Urinary bladder (tissue), 4 donors: ENCODE measurements at places on chromosomes 6 and 20. TPM values are rescaled to one million over a fixed set of nuclear protein-coding genes. Genes with fewer than 3 reads are reported as not detected.
A peak's percentile ranks its signal among the peaks of the same experiment; 100 is the strongest.

Gene TRIM31
- 9.6 TPM for polyA plus RNA-seq

- no peak for DNase-seq
Measured at GRCh38 chr20:48531505-48531904, 296.3 kb downstream of the PREX1 start.

Gene PRSS35
- 1.3 TPM for polyA plus RNA-seq

GRCh38 chr6:108638993-108639392 lies 78.3 kb downstream of the FOXO3 start:
- DNase-seq: no peak

Gene DDR1
- polyA plus RNA-seq: 44.7 TPM

Gene RSPH3
- polyA plus RNA-seq: 5.8 TPM

- no peak for DNase-seq
Measured at GRCh38 chr6:37903351-37904340, 84.1 kb downstream of the ZFAND3 start.

- no peak for DNase-seq
Measured at GRCh38 chr20:38217791-38218565, 42.6 kb downstream of the KIAA1755 start.

GRCh38 chr6:83883240-83883639 lies 23.8 kb downstream of the CYB5R4 start:
- DNase-seq: no peak

GRCh38 chr6:68891419-68891818 lies 256.3 kb downstream of the ADGRB3 start:
- DNase-seq: no peak

DNA sequence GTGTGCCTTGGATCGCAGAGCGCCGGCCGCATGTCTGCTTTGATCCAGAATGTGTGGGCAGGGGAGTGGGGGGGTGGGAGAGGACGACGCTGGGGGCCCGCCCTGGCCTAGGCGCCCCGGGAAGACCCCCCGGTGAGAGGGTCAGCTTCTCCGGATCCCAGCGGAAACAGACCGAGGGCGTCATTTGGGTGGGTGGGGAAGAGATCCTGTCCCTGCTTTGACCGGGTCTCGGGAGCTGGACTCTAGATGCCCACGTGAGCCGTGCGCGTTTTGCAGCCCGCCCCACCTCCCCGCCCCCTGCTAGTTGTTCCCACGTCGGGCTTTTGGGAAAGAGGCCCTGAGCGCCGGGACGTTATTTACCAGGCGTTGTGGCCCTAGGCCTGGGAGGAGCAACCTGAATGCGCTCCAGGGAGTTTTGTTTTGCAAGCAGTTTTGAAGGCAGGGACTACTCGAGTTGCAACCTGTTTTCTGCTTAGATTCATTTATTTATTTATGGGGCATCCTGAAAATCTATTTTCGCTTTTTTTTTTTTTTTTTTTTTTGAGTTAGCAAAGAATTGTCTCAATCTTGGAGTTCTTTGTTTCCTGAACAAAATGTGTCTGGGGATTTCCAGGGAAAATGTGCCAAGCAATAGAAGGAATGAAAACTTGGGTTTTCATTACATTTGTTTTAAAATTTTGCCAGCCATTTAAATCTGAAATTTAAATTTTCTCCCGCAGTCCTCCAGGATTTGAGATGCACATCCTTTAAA lies 1.6 kb downstream of the DSP start:
- DNase-seq: no peak

DNA sequence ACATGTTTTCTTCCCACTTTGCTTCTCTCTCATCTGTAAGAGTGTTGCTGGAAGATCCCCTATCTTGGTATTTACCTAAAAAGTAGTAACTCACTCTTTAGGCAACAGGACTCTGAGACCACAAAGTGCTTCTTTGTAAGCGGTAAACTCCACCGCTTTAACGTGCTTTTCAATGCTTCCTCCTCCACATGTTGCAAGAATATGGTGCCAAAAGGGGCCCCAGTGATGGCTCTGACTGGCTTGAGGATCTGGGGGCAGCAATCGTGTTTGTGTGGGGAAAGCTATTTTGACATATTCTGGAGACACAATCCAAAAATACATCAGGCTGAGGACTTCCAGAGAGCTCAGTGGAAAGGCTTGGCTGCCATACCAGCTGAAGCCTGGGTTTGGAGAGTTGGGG lies 12.4 kb upstream of the CPNE5 start:
- DNase-seq: no peak

DNA sequence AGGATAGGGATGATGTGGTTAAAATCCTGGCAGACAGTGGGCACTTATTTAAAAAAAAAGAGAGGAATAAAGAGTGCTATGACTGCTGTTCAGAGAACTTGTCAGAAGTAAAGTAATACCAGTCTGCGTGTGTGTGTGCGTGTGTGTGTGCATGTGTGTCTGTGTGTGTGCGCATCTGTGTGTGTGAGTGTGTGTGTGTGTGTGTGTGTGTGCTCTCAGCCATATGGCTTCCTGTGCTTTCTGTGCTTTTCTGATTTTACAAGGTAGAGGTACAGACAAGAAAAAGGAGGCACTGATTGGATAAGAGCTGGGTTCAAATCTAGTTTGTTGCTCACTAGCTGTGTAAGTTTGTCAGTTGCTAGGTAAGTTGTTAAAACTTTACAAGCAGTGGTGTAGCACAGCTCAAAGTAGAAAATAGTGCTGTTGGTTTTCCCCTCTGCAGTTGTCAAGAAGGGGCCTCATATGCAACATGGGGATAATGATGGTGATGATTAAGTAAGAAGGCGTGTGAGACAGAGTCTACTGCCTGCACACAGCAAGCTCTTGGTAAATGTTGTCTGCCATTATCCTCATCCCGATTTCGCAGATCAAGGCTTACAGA lies 155.3 kb upstream of the ZNF217 start:
- no peak for DNase-seq

DNA sequence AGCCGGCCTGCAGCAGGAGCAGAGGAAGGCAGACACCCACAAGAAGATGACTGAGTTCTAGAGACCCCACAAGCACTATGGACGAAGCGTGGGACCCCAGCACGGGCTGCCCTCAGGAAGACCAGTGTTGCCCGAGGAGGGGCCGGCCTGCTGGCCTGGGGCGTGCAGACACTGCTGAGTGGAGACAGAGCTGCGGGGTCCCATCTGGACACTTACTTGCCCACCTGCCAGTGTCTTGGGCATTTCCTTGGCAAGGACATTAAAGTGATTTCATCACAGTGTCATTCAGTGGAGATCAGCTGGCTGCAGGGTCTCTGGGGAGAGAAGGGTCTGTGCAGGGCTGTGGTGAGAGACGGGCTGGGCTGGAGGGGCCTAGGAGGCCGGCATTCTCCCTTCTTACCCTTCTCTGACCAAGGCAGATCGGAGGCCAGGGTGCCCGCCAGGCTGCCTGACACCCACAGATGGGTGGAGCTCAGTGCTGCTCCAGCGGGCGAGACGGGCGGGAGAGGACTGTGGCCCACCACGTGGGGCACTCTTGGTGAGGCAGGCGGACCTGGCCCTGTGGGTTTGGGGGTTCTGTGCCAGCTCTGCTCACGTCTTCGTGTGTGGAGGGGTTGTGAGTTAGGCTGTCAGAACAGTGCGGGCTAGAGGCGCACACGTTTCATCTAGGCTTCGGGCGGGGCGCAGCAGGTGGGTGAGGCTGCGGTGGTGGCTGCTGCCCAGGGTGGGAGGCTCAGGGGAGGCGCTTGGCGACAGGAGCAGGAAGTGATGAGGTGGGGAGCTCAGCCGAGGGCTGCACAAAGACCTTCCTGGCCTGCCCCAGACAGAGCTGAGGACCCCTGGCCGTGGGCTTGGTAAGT lies at the start of gene LIME1:
TSS of gene LIME1 (plus strand) at position 806 of the 860 bp plus-strand sequence. CDS start 886 bp downstream, outside the sequence.
- no peak for DNase-seq

GRCh38 chr6:150841697-150842096 lies 23.8 kb upstream of the MTHFD1L start:
- no peak for DNase-seq

- no peak for DNase-seq
Measured at GRCh38 chr6:168091381-168092264, 12.6 kb upstream of the FRMD1 start.

DNA sequence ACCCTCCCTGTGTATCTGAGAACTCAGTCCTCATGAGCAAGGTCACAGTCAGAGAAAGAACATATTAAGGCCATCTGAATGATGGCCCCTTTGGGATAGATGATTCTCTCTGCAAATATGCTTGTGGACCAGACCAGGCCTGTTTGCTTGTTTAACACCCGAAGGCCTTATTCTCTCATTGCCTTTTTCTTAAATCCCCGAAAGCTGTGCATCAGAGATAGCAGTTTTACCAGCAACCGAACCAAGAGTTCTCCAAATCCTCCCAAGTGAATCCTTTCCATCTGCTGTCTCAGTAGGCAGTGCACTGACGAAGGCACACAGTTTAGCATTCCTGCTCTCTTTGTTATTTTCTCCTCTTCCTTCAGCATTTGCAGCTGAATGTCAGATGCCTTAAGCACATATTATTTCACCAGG lies 79.8 kb downstream of the TRMT6 start:
- no peak for DNase-seq

- no peak for DNase-seq
Measured at GRCh38 chr6:84460491-84460890, 233.0 kb upstream of the CEP162 start.

DNA sequence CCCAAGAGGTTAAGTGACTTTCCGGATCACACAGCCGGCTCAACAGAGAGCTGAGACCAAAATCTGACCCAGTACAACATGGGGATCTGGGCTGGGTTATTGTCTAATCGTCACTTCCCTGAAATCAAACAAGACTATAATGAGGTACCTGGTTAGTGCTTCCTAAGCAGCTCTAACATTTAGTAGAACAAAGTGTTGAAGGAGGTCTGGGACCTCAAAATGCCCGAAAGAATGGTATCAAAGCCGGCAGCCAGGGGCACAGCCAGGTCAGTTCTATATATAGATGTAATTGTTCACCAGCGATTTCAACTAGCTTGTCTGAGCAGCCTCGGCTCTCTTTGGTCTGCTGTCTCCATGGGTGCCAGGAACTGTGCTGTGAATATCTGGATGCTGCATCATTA lies 245.5 kb upstream of the ECI2 start:
- DNase-seq: no peak

Gene POM121L2
- 0.03 TPM for polyA plus RNA-seq

DNA sequence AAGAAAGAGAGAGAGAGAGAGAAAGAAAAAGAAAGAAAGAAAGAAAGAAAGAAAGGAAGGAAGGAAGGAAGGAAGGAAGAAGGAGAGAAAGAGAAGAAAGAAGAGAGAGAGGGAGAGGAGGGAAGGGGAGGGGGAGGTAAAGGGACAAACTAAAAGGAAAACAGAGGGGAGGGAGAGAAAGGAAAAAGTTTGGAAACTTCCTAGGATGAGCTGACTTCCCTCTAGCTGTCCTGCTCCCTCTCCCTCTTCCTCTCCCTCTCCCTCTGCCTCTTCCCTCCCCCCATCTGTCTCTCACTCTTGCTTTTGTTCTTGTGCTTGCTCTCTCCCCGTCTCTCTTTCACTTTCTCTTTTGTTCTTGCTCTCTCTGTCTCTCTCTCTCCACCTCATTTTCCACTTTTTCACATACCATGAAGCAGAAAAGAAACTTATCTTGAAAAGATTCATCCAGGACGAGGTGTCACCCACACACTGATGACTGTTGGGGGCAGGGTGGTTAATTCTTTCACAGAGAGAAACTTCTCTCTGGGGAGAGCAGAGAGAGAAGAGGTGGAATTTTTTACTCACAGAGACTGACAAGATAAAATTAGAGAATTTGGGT lies 56.4 kb upstream of the DUSP22 start:
- no peak for DNase-seq

GRCh38 chr6:113481458-113481857 lies 375.7 kb upstream of the MARCKS start:
- DNase-seq: no peak

GRCh38 chr6:16318538-16318937 lies 80.2 kb downstream of the GMPR start:
- DNase-seq: no peak

GRCh38 chr20:13131688-13132087 lies 89.4 kb upstream of the ISM1 start:
- DNase-seq: no peak

DNA sequence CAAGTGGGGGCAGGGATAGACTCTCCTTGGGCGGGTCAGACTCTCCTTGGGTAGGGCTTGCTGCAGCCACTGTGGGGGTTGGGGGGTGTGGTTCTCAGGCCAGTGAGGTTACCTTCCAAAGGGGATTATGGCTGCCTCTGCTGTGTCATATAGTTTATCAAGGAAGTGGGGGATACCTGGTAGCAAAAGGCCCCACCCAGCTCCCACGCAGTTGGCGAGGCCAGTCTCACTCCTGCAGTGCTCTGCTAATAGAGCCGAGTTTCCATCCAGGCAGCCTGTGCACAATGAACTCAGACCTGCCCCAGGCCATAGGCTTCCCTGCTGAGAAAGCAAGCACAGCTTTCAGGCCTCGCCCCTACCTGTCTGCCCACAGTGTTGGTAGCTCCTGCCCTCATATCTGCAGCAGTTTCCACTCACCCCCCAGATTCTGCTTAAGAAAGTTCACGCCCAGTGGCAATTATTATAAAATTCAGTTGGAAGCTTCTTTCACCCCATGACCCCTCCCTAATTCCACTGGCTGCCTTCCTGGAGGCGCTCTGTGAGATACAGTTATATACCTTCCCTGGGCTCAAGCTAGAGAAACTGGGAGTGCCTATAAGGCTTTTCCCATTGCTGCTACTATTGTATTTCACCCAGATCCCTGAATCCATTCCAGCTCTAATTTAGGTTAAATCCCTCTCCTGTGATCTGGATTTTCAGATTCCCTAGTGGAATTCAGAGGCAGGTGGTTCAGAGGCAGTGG lies 56.1 kb downstream of the HDDC2 start:
- DNase-seq: no peak

Gene BPIFB2
- polyA plus RNA-seq: not detected

DNA sequence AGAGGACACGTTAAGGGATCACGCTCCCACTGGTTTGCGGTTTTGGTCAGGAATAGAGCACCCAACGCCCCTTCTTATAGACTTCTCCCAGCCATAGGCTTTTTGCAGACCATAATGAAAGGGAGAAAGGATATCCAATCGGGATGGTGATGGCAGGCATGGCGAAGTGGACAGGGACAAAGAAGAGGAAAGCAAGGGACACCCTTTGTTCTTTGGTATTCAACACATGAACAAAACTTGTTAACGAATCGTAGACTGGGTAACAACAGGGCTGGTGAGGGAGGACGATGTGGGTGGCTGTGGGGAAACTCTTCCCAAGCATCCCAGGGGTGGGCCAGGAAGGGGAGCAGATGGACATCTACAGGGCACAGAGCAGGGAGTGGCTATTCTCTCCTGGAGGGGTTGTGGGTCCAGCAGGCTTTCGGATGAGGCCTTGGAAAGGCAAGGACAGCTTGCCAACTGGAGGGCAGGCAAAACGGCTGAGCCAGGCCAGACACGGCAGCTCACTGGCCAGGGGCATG lies 1.4 kb upstream of the HSP90AB1 start:
- no peak for DNase-seq

DNA sequence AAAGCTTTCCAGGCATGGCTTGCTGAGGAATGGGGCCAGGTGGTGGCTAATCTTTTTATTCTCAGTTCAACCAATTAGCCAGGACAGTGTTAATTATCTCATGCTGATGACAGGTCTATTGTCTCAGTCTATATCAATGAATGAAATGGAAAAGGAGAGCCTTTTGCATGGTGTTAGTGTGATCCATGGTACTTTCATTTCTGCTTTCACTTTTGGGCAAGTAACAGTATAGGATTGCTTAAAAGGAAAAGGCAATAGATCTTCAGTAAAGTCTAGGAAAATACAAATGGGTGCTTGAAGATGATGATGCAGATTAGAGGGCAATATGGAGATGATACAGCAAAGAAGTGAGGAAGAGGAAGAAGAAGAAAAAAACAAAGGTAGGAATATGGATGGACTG lies 430.3 kb downstream of the TFAP2A start:
- DNase-seq: no peak

GRCh38 chr6:20056350-20056992 lies 155.8 kb downstream of the MBOAT1 start:
- peak; percentile 31 for DNase-seq
